NCI-H82 (cell line): ENCODE measurements at places on chromosomes 4 and X.
A peak's percentile ranks its signal among the peaks of the same experiment; 100 is the strongest.

DNA sequence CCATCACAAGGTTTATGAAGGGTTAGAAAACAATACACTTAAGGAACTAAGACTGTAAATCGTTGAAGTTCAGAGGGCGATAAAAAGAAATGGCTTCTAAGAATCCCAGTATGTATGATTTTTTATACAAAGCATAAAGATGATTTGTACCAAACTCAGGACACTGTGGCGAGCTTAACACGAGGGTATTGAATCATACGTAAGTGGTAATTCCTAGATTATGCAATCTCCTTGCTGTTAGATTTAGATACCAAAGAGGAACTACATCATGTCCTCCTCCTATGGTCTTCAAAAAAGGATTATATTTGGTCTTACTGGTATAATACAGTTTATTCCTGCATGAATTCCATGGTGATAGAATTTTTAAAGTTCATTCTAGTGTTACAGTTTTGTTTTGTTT is 23.9 kb downstream of the NFKB1 start:
- no peak for DNase-seq

DNA sequence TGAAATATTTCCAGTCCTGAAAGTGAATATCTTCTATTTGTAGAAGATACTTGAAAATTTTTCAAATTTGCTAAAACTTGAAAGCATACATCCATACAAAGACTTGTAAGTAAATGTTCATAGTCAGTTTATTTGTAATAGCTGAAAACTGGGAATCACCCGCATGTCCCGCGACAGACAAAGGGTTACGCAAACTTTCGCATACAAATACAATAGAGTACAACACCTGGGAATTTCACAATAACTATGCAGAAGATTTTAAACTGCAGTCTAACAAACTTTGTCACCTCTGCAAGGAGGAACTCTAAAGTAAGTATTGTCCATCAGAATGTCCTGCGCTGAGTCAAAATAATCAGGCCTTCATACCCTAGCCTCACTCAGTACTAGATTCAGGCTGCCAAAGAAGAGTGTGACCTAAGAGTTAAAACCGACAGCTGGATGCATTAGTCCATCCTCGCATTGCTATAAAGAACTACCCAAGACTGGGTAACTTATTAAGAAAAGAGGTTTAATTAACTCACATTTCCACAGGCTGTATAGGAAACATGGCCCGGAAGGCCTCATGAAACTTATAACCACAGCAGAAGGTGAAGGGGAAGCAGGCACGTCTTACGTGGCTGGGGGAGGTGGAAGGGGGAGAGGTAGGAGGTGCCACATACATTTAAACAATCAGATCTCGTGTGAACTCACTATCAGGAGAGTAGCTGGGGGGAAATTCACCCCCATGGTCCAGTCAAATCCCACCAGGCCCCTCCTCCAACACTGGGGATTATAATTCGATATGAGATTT is 60.4 kb downstream of the MMRN1 start:
- no peak for DNase-seq

DNA sequence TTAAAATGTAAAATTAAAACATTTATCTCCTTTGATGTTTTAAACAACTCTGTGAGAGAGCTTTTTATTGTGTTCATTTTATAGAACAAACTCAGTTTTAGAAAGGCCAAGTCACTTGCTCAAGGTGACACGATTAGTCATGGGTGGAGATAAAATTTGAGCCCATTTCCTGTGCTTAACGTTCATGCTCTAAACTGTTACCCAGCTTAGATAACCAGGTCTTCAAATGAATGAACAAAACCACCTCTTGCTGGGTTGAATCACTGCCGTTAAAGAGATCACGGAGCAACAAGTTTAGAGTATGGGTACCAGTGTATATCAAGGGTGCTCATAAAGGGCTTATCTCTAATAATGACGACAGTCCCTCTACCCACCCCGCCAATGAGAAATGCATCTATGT is 10.2 kb upstream of the CASK start:
- DNase-seq = no peak

DNA sequence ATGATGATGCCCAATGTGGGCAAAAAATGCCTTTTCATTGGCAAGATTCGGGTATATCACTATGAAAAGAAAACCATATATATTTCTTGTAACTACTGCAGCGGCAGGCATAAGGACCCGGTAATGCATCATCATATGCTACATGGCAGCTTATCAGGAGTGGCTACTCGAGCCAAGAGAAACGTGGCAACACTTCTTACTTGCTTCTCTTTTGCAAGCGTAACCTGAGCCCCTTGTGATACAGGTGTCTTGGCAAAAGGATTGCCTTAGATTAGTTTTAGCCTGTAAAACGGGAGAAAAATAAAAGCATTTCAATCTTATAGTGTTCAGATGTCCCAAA is 280.3 kb downstream of the SPRY1 start:
- DNase-seq = peak; percentile 11

- DNase-seq = no peak
These were observed 11.3 kb upstream of the UGT2A3 start for GRCh38 chr4:68962868-68963267.

DNA sequence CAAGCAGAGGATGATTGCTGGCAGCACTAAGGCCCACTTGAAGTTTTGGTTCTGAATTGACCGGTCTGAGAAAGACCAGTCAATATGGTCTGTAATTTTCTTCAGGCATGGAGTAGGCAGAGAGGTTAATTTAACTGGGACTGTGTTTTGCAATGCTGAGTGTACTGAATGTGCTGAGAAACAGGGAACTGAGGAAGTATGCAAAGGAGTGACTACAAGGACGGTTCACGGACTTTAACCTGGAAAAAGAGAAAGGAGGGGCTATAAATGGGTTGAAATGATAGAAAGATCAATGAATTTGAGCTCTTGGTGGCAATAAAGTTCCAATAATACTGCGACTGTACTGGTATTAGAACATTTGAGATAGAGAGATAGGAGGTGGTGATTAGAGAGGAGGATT is 84.5 kb downstream of the MAGEB17 start:
- no peak for DNase-seq

- peak; percentile 80 for DNase-seq
These were observed 112.5 kb upstream of the ATP6AP2 start for GRCh38 chrX:40468033-40468846.

GRCh38 chrX:15761564-15762191 is 23.6 kb downstream of the CA5B start:
- peak; percentile 55 for DNase-seq

DNA sequence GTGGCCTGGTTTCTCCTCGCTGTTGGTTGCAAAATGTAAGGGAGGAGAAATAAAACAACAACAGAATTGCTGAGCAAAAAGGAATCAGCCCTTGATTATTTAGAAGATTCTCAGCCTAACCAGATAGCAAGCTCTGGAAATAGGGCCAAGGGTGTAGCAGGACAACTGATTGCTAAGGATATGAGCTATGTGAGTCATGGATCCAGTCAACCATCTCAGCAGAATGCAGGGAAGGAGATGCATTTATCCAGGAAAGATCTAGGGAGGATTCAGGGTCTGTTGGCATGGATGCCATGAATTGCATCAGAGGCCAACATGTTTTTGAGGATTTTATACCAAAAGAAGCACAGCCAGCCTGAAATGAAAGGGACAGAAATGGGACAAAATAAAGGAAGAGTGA is 2.2 kb upstream of the XAGE3 start:
- no peak for DNase-seq

DNA sequence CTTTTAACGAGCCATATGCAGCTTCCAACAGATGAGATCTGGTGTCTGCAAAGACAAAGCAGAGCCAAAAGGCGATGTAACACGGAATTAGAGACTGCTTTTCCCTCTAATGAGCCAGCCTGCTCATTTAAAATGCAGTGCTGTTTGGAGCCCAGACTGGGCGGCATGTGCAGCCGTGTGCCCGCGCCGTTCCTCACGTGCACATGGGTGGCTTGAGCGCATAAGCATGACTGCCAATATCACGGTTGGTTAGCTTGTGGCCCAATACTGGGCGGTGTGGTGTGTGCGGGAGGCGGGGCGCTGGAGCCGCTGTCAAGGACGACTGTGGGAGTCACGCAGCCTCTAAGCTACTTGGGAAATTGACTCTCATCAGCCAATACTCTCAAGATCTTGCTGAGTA is 87.0 kb upstream of the SCOC start:
- peak; percentile 29 for DNase-seq

GRCh38 chr4:25795566-25796454 is 67.0 kb downstream of the SEL1L3 start:
- DNase-seq = no peak

- no peak for DNase-seq
These were observed 9.0 kb upstream of the CHIC2 start for GRCh38 chr4:54073271-54073880.
